Activated CD4-positive, alpha-beta T cell treated with anti-CD3 and anti-CD28 coated beads, Interleukin-2, amount 10 ng/mL, durations not matched to agents 24 days and 14 days (primary cell): ENCODE measurements at places on chromosomes 5 and 9. TPM values are rescaled to one million over a fixed set of nuclear protein-coding genes. Genes with fewer than 3 reads are reported as not detected.

- peaks cover 18% of the 10 kb centered on the region for H3K27me3 ChIP-seq
- no peak within 1 kb of the TSS for H3K4me3 ChIP-seq
- DNase-seq: no peak
- H3K27ac ChIP-seq: no peak within 1 kb of the TSS
- no peaks in the 10 kb centered on the region for H3K36me3 ChIP-seq
These were observed at the start of gene GAPT for GRCh38 chr5:58491216-58491892. Gene GAPT (plus strand): TSS chr5:58491435. CDS start chr5:58494537, 3,102 bp downstream.

GRCh38 chr9:17810728-17811571 is 232.1 kb downstream of the SH3GL2 start:
- H3K4me3 ChIP-seq: no peak overlapping the region
- no peaks in the 10 kb centered on the region for H3K27me3 ChIP-seq
- DNase-seq: peak; percentile 80
- H3K4me1 ChIP-seq: no peaks in the 10 kb centered on the region
- no peak overlapping the region for H3K27ac ChIP-seq

GRCh38 chr5:62143268-62144229 is 162.5 kb upstream of the KIF2A start:
- DNase-seq: no peak
- H3K27me3 ChIP-seq: peaks cover 28% of the 10 kb centered on the region
- no peaks in the 10 kb centered on the region for H3K4me1 ChIP-seq
- no peaks in the 10 kb centered on the region for H3K36me3 ChIP-seq
- no peak overlapping the region for H3K27ac ChIP-seq

GRCh38 chr9:15086778-15087324 is 176.6 kb upstream of the FREM1 start:
- H3K36me3 ChIP-seq: no peaks in the 10 kb centered on the region
- H3K27me3 ChIP-seq: no peaks in the 10 kb centered on the region
- H3K4me3 ChIP-seq: no peak overlapping the region
- no peak overlapping the region for H3K27ac ChIP-seq
- DNase-seq: no peak

DNA sequence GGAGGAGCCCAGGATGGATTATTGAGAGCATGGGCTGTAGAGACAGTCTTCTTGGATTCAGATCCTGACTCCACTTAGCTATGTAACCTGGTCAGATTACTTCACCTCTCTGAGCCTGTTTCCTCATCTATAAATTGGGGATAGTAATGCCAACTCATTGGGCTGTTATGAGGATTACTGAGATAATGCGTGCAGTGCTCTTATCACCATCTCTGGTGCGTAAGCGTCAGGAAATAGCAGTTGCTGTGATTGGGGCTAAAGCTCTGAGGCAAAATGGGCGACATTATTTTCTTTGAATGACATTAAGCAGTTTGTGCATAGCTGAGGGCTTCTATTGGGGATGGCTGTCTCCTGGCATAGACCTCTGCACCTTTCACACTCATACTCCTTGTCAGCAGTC is 995 bp upstream of the MSMP start:
- peaks cover 33% of the 10 kb centered on the region for H3K36me3 ChIP-seq
- no peak for DNase-seq
- H3K4me3 ChIP-seq: no peak overlapping the region
- no peak overlapping the region for H3K27ac ChIP-seq
- H3K4me1 ChIP-seq: peaks cover 42% of the 10 kb centered on the region

DNA sequence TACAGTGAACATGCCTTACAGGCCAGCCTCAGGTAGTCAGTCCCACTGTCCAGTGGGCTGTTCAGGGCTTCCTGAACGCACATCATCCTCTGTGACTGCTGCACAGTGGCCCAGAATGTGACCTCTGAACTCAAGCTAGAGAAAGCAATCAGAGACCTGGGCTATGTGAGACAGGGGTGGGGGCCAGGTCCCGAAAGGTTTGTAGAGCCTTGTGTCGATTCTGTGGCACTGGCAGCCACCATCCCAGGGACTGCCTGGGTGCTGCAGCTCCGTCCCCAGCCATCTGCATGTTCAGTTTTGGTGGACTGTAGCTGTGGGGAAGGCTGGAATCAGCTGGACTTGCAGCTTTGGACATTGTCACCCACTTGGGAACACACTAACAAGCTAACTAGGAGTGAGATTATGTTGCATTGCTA is 47.7 kb downstream of the MVB12B start:
- peaks cover 8% of the 10 kb centered on the region for H3K27me3 ChIP-seq
- DNase-seq: no peak
- H3K4me1 ChIP-seq: peaks cover 7% of the 10 kb centered on the region
- no peaks in the 10 kb centered on the region for H3K36me3 ChIP-seq
- no peak overlapping the region for H3K4me3 ChIP-seq

DNA sequence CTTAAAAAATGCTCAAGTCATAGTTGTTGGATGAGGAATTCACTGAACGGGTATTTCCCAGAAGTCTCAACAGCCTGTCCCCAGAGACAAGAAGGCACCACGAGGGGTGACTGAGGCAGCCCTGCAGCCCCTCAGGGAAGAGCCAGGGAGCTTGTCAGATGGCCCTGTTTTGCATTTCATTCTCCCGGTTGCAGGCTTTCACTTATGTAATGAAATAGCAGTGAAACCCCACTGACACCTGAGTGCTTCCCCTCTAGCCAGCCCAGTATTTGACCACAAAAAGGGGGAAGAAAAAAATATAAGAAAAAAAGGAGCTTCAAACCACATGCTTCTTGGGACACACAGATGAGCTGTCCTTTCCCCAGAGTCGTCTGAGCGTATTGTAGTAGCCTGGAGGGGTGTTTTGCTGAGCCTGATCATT is 75.3 kb upstream of the IL12B start:
- H3K27me3 ChIP-seq: peaks cover 55% of the 10 kb centered on the region
- peaks cover 8% of the 10 kb centered on the region for H3K36me3 ChIP-seq
- DNase-seq: no peak

- H3K36me3 ChIP-seq: peaks cover 31% of the 10 kb centered on the region
- H3K27ac ChIP-seq: peak within 1 kb of the TSS; percentile 100
- peak within 1 kb of the TSS; percentile 95 for H3K4me3 ChIP-seq
- H3K4me1 ChIP-seq: peaks cover 28% of the 10 kb centered on the region
These were observed at the start of gene PANK3 for GRCh38 chr5:168578538-168579487. Gene PANK3 (minus strand): TSS chr5:168579368. CDS start chr5:168579283, 85 bp downstream.

DNA sequence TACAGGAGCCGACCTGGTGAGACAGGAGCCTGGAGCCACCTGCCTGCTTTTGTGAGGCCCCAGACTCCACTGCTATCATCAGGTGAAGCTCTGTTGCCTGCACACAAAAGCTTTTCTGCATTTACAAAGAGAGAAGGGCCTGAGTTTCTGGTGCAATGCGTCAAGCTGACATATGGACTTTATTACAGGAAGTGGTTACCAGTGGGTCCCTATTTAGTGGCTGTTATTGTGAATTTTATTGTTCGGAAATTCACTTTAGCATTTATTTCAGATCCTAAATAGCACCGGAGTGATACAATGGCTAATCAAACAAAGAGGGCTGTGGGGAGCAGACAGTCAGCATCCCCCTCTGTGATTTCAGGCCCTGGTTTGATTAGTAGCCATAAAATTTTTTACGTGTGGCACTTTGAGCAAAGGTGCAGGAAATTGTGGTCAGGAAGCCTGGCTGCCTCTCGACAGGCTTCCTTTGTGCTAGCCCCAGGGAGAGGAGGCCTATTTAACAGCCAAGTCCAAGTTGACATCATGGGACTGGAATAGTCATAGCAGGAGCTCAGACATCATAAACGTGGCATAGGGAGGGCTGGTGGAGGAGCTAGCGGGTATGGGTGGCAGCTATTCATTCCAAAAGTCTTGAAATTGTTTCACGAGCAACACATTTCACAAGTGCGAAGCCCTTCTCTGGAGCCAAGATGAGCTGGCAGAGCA is 8.4 kb downstream of the TGFBI start:
- no peak overlapping the region for H3K4me3 ChIP-seq
- peaks cover 2% of the 10 kb centered on the region for H3K27me3 ChIP-seq
- peaks cover 15% of the 10 kb centered on the region for H3K4me1 ChIP-seq
- H3K27ac ChIP-seq: peak overlapping the region; percentile 50

- H3K4me1 ChIP-seq: peaks cover 55% of the 10 kb centered on the region
- peaks cover 41% of the 10 kb centered on the region for H3K36me3 ChIP-seq
- peak overlapping the region; percentile 66 for H3K27ac ChIP-seq
- DNase-seq: no peak
These were observed 3.1 kb downstream of the MRPL36 start for GRCh38 chr5:1796371-1797102.

- no peak overlapping the region for H3K4me3 ChIP-seq
- peaks cover 5% of the 10 kb centered on the region for H3K4me1 ChIP-seq
- H3K36me3 ChIP-seq: peaks cover under 1% of the 10 kb centered on the region
- DNase-seq: no peak
- no peaks in the 10 kb centered on the region for H3K27me3 ChIP-seq
These were observed 88.7 kb downstream of the EMB start for GRCh38 chr5:50352382-50352781.

Gene FGFR4
- 1.6 and 2.4 TPM in 2 replicates for total RNA-seq

Gene EIF4E1B
- not detected in 2 replicates for total RNA-seq

Gene RPS23
- 2,481 and 2,489 TPM in 2 replicates for total RNA-seq

Gene PLPPR1
- total RNA-seq: not detected in 2 replicates

Gene CXCL14
- not detected in 2 replicates for total RNA-seq

Gene LCN2
- not detected in 2 replicates for total RNA-seq
